ENCODE measurements at places on chromosomes 7 and 10.
A peak's percentile ranks its signal among the peaks of the same experiment; 100 is the strongest.

- DNase-seq: peak; percentile 16
Measured at GRCh38 chr7:30479202-30480120, 877 bp upstream of the NOD1 start.

- no peak for DNase-seq
Measured at GRCh38 chr7:46029111-46029704, 108.1 kb upstream of the IGFBP3 start.

DNA sequence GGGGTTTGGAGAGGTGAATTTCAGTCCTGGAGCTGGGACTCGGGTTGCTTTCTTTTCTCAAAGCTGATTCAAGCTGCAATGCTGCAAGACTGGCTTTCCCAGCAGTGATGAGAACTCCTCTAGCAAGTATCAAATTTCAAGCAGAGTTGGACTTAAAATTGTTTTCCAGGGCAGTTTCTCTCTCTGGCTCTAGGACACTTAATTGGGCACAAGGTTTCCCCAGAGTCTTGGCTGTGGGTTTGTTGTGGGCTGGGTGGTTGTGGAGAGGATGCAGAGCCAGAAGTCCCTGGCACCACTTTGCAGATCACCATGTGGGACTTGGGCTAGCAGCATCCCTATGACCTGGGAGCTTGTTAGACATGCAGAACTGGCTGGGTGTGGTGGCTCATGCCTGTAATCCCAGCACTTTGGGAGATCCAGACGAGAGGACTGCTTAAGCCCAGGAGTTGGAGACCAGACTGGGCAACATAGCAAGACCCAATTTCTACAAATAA is 16.8 kb downstream of the AKR1B15 start:
- DNase-seq: no peak

DNA sequence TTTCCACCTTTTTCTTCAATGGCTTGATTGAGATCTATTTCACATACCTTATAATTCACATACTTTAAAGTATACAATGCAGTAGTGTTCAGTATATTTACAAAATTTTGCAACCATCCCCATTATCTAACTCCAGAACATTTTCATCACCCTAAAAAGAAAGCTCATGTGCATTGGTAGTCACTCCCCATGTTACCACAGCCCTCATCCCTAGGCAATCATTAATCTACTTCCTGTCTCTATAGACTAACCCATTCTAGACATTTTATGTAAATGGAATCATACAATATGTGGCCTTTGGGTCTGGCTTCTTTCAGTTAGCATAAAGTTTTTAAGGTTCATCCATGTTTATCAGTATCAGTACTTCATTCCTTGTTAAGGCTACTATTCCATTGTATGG is 214.2 kb downstream of the WDR11 start:
- DNase-seq: no peak

- peak; percentile 30 for DNase-seq
Measured at GRCh38 chr10:100656454-100656853, 88.9 kb upstream of the PAX2 start.

DNA sequence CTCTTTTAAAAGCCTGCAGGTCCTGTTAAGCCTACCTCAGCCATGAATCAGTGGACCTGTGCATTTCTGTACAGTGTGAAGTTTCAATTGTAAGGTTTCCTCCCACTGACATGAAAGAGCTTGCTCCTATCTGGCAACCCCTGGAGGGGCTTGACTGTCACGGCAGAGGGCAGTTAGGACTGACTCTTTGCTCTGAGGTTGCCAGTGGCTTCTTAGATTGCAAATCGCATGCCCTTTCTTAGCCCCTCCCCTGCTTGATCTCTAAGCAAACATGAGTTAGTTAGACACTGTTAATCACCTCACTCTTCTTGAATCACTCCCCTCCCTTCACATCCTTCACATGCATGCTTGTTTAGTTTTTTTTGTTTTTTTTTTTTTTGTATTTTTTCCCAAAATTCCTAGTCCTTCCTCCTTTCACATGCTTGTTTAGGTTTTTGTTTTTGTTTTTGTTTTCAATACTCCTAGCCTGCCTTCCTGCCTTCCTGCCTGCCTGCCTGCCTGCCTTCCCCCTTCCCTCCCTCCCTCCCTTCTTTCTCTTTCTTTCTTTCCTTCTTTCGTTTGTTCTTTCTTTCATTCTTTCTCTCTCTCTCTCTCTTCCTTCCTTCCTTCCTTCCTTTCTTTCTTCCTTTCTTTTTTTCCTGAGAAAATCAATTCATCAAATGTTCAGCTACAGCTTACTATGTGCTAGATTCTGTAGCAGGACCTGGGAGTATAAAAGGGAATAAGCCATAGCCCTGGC is 6.0 kb upstream of the HIPK2 start:
- DNase-seq: no peak

GRCh38 chr7:140165422-140165821 is 11.4 kb downstream of the KDM7A start:
- no peak for DNase-seq

- DNase-seq: no peak
Measured at GRCh38 chr7:83487801-83488200, 161.1 kb downstream of the SEMA3E start.

DNA sequence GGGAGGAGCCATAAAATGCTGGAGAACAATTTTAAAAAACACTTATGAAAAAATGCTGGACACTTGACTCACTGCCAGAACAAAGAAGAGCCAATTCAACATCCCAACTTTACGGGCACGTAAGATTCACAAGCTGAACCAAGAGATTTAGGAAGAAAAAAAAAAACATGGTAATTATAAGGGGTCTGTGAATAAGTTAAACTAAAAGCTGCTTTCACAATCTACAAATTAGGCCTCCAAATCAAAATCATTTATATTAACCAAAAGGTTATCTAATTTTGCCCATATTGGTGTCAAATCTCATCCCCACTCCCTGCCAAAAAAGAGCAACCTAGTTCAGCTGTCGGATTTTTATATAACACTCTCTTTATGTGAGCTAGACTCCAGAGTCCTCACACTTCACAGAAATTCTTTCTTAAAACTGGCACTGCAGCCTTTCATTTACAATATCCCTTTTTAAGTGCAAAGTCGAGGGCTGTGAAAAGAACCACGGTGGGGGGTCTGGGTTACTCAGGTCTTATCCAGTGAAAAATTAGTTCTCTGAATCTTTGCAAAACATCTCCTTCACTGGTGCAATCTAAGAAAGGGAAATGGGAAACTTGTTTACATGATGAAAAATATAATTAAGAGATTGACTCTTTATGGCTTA is 30.4 kb upstream of the DGKI start:
- no peak for DNase-seq

DNA sequence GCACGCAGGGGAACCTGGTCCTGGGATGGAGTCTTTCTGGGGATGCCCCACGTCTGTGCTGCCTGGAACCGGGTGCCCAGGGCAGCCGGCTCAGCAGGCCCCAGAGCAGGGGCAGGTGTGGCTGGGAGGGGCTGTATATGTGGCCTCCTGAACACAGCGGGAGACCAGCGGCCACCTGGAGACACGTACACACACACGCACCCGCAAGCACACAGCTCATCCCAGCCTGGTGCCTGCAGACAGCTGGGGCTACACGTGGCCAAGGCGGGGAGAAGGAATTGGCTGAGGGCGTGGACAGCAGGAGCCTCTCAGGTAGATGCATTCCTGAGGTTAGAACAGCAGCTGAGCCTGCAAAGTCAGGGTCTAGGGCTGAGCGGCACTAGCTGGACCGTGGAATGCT is 14.0 kb downstream of the ADAM8 start:
- DNase-seq: no peak

- DNase-seq: no peak
Measured at GRCh38 chr10:92124020-92124419, 166.9 kb downstream of the CPEB3 start.

DNA sequence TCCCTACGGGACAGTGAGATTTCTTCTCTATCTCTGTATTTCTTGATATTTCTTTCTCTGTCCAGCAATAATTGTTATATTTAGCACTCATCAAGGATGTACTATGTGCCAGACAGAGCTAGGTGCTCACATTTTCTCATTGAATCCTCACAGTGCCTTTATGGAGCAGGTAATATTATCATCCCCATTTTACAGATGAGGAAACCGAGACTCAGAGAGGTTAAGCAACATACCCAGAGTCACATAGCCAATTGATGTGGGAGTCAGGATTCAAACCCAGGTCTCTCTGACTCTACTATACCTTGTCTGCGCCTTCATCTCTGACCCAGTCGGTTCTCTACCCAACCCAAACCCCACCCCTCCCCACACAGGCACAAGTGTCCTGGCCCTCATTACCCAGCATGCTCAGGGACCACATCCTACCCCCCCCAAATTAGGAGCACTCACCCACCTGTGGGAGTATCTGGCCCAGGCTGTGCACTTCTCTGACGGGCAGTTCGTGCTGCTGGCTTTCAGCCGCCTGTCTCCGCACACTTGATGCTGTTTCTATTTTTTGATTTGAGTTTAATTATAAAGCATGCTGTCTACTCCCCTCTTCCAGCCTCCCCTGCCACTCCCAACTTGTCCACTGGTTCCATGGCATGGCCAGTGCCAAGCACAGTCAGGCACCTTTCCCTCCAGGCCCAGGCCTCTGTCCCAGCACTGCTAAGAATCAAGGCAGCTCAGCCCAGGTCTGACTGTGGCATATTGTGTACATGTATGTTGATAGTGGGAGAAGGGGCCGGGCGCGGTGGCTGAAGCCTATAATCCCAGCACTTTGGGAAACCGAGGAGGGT is 9.8 kb upstream of the SAMD8 start:
- no peak for DNase-seq

DNA sequence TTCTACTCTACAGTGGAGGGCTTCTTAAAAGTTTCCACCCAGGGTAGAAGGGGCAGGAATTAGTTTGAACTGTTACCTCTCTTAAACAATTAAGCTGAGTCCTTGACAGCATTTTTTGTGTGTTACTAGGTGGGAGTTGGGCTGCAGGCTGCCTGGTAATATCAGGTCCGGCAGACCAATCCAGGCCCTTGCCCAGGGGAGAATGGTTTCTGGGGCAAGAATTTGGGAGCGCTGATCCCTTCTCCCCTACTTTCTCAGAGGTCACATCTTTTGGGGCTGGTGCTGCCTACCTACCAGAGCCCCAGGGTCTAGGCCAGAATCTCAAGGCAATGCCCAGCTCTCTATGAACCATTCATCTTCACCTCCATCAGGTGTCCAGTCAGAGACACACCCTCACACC is 1.6 kb downstream of the PPRC1 start:
- DNase-seq: no peak

GRCh38 chr7:122896509-122896908 is 10.2 kb upstream of the CADPS2 start:
- no peak for DNase-seq

GRCh38 chr7:15248514-15248913 is 313.3 kb downstream of the AGMO start:
- no peak for DNase-seq

- no peak for DNase-seq
Measured at GRCh38 chr10:125130916-125131315, 29.4 kb downstream of the CTBP2 start.
